ENCODE measurements at places on chromosomes 3 and 15.

- DNase-seq = no peak
These were observed 219.3 kb upstream of the TTC14 start for GRCh38 chr3:180382638-180383180.

DNA sequence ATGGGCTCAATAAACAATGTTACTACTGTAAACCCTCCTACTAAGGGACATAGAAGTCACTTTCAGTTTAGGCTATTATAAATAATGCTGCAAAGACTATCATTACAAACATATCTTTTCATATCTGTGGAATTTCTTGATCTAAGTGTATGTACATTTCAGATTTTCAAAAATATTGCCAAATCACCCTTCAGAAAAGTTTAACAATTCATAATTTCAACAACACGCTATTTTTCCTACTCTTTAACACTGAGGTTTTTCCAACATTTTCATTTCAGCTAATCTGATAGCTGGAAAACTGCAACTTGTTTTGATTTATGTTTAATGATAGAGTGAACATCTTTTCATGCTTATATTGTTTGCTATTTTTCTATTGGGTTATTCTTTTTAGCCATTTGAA is 69.0 kb downstream of the ALDH1A2 start:
- DNase-seq = no peak

DNA sequence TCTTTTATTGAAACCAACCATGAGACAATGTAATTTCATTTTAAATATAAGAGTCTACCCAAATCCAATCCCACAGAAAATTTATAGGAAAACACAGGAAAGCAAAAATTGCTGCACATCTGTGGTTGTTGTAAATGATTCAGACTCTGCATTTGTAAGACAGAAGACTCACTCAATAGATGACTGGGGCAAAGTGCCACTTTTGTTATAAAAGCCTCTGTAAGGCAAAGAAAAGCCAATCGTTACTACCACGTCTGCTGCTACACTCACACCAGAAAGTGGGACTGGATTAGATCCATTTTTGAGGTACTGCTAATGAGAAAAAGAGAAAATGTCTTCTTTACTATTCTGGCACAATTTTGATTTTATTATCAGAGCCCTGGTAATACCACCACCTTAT is 74.9 kb downstream of the SEMA6D start:
- no peak for DNase-seq

DNA sequence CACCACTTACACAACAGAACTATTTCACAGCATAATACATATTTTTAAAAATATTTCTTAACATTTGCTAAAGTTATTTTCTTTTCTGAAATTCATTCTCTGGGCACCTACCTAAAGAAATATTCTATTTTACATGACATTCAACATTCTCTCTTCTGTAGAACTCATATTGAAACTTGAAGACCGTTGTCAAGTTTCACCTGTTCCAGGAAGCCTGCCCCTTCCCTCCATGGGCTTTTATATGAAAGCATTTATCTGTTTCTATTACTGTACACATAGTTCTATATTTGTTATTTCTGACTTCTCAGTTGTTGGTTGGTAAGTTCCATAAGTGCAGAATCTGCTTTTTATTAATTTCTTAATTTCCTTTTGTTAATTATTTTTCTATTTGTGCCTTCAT is 204.3 kb upstream of the ALCAM start:
- no peak for DNase-seq

DNA sequence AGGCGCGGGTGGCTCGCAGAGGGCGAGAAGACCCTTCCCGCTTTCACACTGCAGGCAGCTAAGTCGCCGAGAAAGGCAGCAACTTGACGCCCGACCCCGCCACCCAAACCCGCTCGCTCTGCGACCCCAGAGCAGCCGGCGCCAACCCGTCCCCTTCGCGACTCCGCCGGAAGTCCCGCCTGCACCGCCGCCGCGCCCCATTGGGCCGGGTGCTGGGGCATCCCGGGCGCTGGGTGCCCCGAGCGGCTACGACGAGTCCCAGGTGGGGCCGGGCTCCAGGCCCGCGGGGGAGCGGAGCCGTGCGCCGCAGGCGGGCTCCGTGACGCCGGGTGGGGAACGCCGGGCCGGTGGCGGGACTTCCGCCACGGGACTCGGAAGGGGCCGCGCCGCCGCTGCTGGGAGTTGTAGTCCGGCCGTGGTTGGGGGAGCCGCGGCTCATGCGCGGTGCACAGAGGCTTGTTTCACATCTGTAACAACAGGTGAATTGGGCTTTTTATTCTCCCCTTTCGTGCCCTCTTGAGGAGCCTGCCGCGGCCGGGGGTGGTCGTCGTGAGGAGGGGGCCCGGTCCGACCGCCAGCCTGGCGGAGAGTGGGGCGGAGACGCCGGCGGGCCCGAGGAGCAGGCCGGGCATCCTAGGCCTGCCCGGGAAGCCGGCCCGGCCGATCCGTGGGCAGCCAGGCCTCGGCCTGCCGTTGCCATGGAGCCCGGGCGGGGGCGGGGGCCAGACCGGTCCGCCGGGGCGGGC is at the start of gene DHX30:
Gene DHX30, plus strand, starts transcription at position 405 of the 746 bp plus-strand sequence. CDS start 7,546 bp downstream, outside the sequence.
- peak; percentile 82 for DNase-seq

GRCh38 chr3:111831840-111832239 is 27.2 kb upstream of the PHLDB2 start:
- DNase-seq = no peak

DNA sequence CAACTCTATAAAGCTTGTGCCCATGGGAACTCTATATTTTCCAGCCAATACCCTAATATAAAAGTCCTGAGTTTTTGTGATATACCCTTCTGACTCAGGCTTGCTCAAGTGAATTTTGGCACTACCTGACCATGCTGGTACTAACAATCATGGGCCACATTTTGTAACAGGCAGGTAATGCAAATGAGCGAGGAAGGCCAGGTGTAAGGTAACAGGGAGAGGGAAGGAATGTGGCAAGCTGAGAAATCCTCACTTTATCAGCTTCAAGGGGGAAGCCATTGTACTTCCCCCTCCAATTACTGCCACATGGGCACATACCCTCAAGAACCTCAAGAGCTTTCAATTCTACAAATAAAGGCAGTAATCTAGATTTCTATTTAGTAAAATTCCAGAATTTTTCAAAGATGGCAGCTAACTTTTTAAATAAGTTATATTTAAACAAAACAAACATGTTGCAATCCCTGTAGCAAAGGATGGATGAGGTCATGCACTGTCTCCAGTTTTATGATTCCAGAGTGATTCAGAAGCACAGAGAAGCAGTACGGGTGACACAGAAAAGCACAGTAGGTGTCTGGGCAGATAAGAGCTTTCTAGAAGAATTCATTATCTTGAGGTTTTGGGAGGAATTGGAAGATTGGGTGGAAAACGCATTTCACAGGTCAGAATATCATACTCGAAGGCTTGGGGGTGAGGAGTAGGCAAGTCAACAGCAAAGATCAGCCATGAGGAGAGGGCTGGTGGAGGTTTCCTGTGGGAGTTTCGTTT is 87.6 kb downstream of the FOXP1 start:
- no peak for DNase-seq

DNA sequence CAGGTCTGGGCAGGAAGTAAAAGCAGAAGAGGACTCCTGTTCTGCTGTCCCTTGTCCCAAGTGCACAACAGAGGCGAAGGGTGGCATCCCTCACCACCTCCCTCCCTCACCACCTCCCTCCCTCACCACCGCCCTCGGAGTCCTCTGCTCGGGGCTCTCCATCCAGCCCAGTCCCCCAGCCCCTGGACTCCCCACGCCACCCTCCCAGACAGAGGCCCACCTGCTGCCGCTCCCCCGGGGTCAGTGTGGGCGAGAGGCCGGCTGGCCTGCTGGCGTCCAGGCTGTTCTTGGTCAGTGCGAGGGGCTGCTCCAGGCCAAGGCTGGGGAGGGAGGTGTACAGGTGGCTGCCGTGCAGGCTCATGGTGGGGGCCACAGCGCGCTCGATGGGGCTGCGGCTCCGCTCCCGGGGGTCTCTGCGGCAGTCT is 79.1 kb downstream of the VGLL4 start:
- DNase-seq = no peak

DNA sequence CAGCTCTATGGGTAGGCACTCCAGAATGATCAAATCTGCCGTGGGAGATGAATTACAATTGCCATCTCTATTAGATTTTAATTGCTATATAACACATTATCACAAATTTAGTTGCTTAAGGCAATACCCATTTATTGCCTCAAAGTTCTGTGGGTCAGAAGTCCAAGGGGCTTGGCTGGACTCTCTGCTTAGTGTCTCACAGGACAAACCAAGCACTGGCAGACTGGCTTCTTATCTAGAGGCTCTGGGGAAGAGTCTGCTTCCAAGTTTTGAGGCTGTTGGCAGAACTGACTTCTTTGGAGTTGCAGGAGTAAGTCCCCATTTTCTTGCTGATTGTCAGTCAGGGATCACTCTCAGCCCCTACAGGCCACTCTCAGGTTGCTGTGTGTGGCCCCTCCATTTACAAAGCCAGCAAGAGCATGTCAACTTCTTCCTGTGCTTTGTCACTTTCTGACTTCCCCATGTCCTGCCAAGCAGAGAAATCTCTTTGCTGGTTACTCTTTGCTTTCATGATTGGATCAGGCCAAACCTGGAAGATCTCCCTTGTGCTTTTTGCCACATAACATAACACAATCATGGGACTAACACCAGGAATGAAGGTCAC is 93.5 kb upstream of the PRICKLE2 start:
- no peak for DNase-seq

- DNase-seq = no peak
These were observed 2.4 kb downstream of the HACD3 start for GRCh38 chr15:65532738-65533051.

DNA sequence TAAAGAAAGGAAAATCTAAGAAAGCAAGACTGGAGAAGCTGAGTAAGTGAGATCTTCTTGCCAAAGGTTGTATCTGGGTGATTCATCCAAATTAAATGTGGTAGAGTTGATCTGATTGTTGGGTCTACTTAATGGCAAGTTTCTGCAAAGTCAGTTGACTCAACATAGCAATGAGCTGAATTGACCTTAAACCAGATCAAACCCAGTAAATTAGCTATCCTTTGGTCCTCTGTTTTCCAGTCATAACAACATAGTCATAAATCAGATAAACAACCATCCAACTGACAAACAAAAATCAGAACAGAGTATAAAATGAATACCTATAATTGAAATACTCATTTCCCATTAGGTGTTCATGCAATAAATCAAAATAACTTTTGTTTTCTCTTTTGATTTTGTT is 142.6 kb upstream of the CFAP20DC start:
- DNase-seq = no peak

- DNase-seq = no peak
These were observed 160.5 kb downstream of the KLF13 start for GRCh38 chr15:31486906-31487695.

DNA sequence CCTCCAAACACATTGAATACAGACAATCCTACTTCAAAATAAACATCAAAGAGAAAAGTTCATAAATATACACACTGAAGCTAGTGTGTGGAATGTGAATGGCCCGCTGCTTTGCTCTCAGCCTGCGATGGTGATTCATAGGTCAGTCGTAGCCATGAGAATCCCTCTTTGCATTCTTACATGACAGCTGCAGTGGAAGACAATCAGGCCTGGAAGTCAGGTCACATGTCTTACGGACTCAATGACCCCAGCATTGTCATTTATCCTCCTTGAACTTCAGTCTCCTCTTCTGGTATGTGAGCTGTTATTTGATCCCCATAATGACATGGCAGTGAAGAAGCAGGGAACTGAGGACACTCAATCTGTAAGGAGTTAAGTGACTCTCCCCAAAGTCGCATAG is 217.8 kb upstream of the EOMES start:
- DNase-seq = no peak

- peak; percentile 91 for DNase-seq
These were observed 5.9 kb upstream of the TMEM115 start for GRCh38 chr3:50365080-50365841.

GRCh38 chr3:42195879-42196330 is 70.1 kb downstream of the CCK start:
- no peak for DNase-seq

- DNase-seq = no peak
These were observed 36.3 kb upstream of the MEX3B start for GRCh38 chr15:82081914-82082762.

- DNase-seq = no peak
These were observed 37.4 kb upstream of the SECISBP2L start for GRCh38 chr15:49083401-49084284.

DNA sequence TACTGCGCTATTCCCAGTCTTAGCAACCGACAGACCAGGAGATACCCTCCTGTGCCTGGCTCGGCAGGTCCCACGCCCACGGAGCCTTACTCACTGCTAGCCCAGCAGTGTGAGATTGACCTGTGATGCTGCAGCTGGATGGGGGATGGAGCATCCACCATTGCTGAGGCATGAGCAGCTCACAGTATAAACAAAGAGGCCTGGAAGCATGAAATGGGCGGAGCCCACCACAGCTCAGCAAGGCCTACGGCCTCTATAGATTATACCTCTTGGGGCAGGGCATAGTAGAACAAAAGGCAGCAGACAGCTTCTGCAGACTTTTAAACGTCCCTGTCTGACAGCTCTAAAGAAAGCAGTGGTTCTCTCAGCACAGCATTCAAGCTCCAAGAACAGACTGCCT is 160.3 kb downstream of the ANXA2 start:
- DNase-seq = no peak

GRCh38 chr3:129195731-129196256 is 12.1 kb upstream of the CNBP start:
- DNase-seq = no peak

DNA sequence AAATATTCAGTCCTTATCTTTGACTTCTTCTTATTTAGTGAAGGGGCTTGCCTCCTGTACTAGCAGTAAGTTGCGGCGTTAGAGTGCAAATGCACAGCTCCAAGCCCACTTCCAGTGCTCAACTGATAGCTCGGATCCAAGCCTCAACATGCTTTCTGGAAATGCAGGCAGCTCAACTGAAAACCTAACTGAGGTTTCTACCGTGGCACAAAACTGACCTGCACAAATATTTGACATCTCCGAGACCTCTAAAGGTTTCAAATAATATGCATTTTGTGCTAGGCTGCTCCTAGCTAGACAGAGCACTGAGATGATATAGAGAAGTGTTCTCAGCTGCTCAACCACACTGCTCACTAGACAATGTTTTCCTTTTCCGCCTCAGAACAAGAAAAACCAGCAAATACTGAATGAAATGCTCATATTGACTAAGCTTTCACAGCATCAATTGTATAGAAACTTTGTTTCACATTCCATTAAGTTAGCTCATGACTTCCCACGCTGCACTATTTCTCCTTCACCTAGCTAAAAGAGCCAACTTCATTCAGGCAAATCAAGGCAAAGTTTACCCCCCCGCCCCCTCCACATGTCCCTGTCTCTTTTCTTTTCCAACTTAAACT is 822 bp downstream of the ZNF385D start:
- DNase-seq = no peak

- no peak for DNase-seq
These were observed 7.2 kb upstream of the KCTD6 start for GRCh38 chr3:58484722-58485069.

DNA sequence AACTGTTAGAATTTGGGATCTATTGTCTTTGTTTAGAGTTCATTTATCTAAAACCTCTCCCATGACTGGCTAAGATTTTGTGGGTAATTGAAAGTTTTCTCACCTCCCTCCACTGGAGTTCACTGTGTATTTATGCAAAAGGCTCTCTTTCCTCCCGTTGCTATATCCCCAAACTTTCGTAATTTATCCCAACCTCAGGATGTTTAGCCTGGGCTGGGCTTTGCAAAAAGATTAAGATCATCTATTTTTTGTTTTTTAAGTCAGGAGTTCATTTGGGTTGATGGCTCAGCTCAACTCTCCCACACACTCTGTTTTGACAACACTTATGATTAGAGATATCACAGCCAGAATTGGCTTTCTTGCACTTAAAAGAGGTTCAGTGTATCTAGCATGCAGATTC is 27.0 kb downstream of the SUCNR1 start:
- DNase-seq = no peak

- DNase-seq = no peak
These were observed 166.8 kb downstream of the LPP start for GRCh38 chr3:188320757-188321156.

GRCh38 chr3:104447681-104448080 is 919.0 kb upstream of the ALCAM start:
- DNase-seq = no peak

Data from stimulated activated CD4-positive, alpha-beta T cell treated with anti-CD3 and anti-CD28 coated beads, Interleukin-1b, Interleukin-23, amount 100 ng/mL, for 4 hours (primary cell).